Adrenal gland (tissue), 19 donors: ENCODE measurements at places on chromosomes 16 and 17. TPM values are rescaled to one million over a fixed set of nuclear protein-coding genes. Genes with fewer than 3 reads are reported as not detected.

The ABCC6 gene
- total RNA-seq, result 3.3 TPM

- no peak for DNase-seq
These were observed 11.1 kb downstream of the CRYBA1 start for GRCh38 chr17:29257756-29258155.

GRCh38 chr17:50848039-50848438, 12.7 kb downstream of the WFIKKN2 start:
- DNase-seq, result no peak

GRCh38 chr16:20001856-20002707, 71.6 kb downstream of the GPR139 start:
- no peak for DNase-seq

DNA sequence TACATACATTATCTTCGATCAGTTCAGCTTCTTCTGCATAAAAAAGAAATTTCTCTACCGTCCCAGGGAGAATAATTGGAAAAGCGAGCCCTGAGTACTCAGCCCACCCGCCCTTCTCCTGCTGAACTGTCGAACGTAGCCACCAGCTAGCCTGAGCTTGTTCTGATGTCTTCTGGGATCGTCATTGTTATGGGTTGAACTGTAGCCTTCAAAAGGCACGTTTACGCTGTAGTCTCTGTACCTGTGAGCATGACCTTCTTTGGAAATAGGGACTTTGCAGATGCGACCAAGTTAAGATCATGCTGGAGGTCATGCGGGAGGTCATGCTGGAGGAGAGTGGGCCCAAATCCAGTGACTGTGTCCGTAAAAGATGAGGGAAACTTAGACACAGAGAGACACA, 86.2 kb downstream of the CMIP start:
- no peak for DNase-seq

- no peak for DNase-seq
These were observed 749.0 kb upstream of the SOX9 start for GRCh38 chr17:71371809-71372208.
